ENCODE measurements at places on chromosomes 1 and 21.

DNA sequence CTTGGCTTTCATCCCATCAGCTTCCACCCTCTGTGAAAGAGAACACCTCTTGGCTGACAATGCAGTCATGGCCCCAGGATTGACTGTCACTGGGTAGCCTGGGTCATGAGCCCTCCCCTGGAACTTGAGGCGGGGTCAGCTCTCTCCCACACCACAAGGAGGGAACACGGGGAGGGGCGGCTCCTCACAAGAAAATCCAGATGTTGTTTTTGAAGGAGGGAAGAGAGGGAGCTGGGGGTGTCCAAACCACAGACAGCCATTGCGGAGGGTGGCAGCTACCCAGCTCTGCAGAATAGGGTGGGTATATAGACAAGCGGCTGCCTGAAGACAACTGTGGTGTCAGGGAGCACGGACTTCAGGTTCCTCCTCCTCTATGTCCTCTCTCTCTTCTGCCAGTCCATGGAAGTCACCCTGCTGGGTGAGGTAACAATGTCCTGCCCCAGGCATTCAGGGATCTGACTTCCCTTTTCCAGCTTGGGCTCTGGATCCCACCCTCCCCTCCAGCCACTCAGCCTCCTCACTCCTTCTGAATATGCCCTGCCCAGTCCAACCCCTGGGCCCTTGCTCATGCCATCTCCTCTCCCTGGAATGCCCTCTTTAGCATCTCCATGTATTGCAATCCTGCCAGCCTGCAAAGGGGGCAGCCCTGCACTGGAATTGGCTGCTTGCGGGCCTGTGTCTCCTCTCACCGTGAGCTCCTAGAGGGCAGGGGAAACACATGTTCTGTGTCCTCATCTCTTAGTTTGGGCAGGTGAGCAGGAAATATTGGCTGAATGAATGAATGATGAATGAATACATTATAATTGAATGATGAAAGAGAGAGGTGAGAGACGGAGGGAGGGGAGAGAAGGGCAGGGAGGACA, 60.9 kb upstream of the RUNX3 start:
- DNase-seq: no peak

- no peak for DNase-seq
Measured at GRCh38 chr1:47030170-47030805, 6.8 kb downstream of the CYP4X1 start.

GRCh38 chr1:202343652-202344349, 2.1 kb upstream of the UBE2T start:
- DNase-seq: no peak

DNA sequence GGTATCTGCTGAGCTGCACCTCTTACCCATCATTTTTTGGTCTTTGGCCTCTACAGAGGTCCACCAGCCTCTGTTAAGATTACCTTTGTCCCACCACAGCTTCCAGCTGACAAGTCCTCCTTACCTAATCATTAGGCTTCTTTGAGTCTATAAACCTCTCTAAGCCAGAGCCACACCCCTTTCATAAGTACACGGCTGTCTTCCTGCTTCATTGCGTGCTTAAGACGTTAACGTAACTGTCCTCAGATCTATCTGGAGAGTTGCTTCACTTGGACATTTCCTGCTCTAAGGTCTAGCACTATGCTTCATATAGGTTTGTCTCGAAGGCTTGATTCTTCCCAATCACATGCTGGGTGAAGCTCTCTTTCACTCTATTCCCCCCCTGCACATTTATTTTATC, 71.0 kb upstream of the CACHD1 start:
- DNase-seq: no peak

GRCh38 chr1:223030871-223031400, 112.1 kb downstream of the TLR5 start:
- no peak for DNase-seq

- DNase-seq: no peak
Measured at GRCh38 chr1:44072821-44073220, 41.6 kb upstream of the SLC6A9 start.

- no peak for DNase-seq
Measured at GRCh38 chr1:2181752-2182151, 12.8 kb downstream of the FAAP20 start.

DNA sequence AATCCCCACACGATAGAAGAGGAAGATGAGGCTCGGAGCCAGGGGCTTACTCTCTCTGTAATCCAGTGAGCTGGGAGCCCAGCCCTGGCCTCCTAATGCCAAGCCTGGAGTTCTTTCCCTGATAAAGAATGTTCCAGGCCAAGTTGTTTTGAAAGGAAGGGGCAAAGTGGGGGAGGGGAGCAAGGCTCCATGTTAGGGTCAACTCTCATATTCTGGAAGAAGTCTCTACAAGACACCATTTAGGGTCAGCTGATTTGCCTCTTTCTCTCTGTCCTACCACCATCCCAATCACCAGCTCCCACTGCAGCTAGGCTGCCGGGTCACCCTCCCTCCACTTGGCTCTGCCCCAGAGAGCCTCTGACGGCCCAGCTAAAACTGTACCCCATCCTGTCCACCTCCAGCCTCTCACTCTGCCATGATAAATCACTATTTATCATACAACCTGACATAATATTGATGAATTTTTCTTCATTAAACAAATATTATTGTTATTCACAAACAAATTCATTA, 95.0 kb downstream of the GLIS1 start:
- DNase-seq: no peak

GRCh38 chr1:231157311-231157710, 4.5 kb upstream of the TRIM67 start:
- DNase-seq: no peak

DNA sequence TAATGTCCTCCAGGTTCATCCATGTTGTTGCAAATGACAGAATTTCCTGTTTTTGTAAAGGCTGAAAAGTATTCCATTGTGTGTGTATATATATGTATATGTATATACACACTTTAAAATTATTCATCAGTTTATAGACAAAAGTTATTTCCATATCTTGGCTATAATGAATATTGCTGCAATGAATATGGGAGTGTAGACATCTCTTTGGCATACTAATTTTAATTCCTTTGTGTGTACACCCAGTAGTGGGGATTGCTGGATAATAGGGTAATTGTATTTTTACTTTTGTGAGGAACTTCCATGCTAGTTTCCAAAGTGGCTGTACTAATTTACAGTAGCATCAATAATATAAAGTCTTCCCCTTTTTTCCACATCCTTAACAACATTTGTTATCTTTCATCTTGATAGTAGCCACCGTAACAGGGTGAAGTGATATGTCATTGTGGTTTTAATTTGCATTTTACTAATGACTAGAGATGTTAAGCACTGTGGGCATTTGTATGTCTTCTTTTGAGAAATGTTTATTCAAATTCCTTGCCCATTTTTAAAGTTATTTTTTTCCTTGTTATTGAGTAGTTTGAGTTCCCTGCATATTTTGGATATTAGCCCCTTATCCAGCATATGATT, 243.0 kb downstream of the PDE4B start:
- no peak for DNase-seq

DNA sequence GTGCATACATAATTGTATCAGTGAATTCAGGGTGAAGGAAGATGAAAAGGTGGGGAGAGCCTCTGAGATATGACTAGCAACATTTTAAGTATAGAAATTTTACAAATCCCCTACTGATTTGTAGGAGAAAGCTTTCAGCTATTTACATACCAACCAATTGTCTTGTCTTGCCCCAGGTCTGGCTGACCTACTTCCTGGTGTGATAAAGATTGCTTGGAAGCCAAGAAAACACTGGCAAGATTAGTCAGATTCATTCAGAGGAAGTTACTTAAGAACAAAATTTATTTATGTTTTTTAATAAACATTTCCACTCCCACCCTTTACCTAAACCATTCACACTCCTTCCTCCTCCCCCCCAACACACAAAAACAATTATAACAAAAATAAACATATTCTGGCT, 17.5 kb downstream of the PTGS2 start:
- no peak for DNase-seq

DNA sequence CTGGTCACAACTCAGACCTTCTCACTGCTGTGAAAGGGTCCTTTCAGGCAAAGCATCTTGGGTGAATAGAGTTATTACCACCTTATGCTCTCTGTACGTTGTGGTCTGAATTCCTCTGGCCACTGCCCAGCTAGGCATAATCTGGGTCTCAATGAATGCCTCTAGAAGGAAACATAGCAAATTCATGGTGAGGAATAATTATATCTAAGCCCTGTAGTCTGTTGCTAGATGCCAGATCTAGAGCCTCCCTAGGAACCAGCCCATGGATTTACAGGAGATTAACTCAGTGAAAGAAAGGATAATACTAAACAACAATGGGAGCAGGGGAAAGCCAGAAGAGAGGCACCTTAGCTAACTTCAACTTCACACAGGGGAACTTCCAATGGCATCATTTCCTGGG, 2.4 kb upstream of the COL11A1 start:
- DNase-seq: no peak

GRCh38 chr1:231040800-231041718, 1.0 kb upstream of the FAM89A start:
- peak; percentile 21 for DNase-seq

- DNase-seq: no peak
Measured at GRCh38 chr1:162327144-162327787, 49.4 kb downstream of the SPATA46 start.

DNA sequence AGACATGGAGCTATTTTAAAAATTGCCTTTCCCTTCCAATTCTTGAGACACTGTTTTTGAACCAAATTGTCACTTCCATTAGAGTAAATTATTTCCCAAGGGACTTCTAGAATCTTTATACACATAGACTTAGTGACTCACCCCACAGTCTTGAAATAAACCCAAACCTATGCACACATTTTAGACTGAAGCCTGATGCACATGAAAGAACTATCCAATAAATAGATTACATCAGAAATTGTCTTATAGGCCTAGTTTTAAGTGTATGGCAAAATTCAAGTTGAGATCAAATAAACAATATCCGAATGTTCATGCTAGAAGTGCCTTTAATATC, 32.2 kb upstream of the ZNF326 start:
- DNase-seq: no peak

DNA sequence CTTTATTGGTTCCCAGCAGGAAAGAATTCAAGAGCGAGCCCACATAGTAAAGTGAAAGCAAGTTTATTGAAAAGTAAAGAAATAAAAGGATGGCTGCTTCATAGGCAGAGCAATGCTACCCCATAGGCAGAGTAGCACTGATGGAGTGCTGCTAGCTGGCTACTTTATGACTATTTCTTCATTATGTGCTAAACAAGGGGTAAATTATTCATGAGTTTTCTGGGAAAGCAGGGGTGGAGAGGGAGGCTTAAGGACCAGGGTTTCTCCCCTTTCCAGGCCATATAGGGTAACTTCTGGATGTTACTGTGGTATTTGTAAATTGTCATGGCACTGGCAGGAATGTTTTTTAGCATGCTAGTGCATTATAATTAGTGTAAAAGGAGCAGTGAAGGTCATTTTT, 1271.4 kb downstream of the KCNT2 start:
- DNase-seq: no peak

GRCh38 chr1:185155600-185156287, 1.0 kb downstream of the TRMT1L start:
- no peak for DNase-seq

DNA sequence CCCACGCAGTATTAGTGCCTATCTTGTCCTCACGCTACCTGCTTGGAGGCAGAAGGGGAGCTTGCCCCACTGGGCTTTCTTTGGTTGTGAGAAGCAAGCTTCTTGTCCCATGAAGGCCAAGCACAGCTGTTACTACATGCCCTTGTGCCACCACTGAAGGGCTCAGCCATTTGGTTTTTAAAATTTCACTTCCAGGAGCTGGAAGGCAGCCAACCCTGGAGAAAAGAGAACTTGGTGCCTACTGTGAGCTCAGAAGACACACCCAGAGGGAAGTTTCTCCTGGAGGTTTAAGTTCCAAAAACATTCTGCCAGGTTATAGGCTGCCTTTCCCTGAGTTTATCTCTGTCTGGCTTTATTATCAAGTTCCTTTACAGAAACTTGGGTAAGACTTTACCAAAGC, 187.4 kb downstream of the SLC35F3 start:
- DNase-seq: no peak

DNA sequence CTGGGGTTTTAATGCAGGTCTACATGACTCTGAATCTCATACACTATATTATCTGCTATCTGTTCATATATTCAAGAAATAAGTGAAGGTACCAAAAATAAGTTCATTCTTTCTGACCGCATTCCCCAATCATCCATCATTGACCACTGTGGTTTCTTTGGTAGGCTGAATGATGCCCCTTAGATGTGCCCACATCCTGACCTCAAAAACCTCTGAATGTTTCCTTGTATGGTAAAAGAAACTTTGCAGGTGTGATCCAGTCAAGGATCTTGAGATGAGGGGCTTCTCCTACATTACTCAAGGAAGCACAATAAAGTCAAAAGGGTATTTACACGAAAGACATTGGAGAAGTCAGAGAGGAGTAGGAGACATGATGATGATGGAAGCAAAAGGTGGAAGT, 60.6 kb upstream of the LRRC8B start:
- no peak for DNase-seq

DNA sequence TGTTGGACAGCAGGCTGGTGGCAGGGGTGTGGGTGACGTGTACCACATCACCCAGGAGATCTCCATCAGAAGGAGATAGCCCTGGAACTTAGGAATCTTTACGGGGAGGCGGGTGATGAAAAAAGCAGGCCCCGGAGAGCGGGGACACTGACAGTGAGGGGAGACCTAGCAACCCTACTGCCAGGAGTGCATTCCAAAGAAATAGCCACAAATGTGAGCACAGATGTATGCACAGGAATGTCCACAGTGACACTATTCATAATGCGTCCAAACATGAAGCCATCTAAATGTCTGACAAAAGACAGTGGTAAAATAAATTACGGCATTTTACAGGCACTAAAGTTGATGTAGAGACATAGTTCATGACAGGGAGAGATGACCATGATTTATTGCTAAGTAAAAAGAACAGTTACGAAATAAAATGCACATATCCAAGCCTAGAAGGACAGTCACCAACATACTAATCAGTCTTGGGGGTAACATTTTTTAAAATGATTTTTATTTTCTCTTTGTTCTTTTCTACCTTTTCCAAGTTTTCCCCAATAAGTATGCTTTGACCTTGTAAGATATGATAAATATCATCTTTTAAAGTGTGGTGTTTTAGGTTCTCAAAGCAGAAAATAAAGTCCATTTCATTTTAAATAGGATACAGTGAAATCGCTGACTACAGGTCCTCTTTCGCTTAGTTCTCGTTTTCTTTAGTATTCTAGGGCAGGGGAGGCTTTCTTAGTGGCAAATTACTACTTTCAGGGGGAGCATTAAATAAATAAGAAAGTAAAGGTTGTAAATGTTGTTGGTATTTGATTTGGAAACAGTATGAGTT, 21.3 kb downstream of the CD247 start:
- no peak for DNase-seq

DNA sequence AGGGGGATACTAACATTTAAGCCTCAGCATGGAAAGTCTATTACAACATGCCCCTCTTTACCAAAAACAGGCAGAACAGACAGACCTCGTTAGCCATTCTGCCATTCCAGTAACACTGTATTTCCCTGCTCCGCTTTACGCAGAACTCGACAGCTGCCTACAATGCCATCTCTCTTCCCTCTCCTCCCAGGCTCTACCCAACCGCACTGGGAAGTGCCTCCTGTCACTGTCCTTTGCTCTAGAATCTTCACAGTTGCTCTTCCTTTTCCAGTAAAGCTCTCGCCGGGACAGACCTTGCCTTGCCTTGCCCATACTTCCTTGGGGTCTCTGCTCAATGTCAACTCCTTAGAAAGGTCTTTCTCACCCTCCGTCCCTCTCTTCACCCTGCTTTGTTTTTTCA, 22.8 kb downstream of the COA6 start:
- DNase-seq: no peak
